ENCODE measurements at places on chromosomes 12 and 14. TPM values are rescaled to one million over a fixed set of nuclear protein-coding genes. Genes with fewer than 3 reads are reported as not detected.

DNA sequence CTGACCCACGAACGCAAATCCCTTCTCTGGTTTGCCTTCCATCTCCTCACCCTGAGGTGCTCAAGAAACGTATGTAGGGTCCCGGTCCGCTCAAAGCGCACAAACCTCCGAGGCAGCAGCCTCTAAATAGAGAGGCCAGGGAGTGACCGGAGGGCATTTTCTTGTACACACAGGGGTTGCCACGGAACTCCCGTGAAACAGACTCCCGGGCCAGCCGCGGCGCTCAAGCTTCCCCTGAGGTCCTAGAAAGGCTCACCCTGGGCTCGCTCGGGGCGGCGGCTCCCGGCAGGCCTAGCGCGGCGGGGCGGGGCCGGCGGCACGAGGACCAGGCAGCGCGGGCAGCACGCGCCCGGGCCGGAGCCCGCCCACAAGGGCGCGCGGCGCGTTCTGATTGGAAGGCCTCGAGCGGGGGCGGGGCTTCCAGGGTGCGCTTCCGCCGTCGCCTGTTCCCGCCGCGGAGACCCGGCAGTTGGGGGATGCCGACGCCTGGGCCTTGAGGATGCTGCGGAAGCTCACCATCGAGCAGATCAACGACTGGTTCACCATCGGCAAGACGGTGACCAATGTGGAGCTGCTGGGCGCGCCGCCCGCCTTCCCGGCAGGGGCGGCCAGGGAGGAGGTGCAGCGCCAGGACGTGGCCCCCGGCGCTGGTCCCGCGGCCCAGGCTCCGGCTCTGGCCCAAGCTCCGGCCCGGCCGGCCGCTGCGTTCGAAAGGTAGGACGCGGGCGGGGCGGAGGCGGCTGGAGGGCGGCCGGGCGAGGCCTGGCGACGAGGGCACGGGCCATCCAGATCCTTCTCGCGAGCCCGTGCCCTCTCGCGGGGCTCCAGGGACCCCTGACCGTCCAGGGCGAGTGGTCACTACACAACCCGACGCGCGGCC lies at the start of gene TDRD9:
TDRD9 (plus strand) TSS at position 446 of the 880 bp plus-strand sequence; CDS start at position 500, 54 bp downstream.
- DNase-seq = no peak
- peaks cover 9% of the 10 kb centered on the region for H3K27me3 ChIP-seq
- H3K4me3 ChIP-seq = no peak within 1 kb of the TSS
- H3K27ac ChIP-seq = no peak within 1 kb of the TSS
- H3K36me3 ChIP-seq = no peaks in the 10 kb centered on the region

- H3K4me3 ChIP-seq = no peak overlapping the region
- H3K36me3 ChIP-seq = no peaks in the 10 kb centered on the region
- H3K4me1 ChIP-seq = no peaks in the 10 kb centered on the region
- H3K27me3 ChIP-seq = peaks cover 2% of the 10 kb centered on the region
- DNase-seq = no peak
- H3K27ac ChIP-seq = no peak overlapping the region
These were observed 85.4 kb downstream of the CRACR2A start for GRCh38 chr12:3667485-3667884.

The PLA2G1B gene
- not detected for polyA plus RNA-seq

DNA sequence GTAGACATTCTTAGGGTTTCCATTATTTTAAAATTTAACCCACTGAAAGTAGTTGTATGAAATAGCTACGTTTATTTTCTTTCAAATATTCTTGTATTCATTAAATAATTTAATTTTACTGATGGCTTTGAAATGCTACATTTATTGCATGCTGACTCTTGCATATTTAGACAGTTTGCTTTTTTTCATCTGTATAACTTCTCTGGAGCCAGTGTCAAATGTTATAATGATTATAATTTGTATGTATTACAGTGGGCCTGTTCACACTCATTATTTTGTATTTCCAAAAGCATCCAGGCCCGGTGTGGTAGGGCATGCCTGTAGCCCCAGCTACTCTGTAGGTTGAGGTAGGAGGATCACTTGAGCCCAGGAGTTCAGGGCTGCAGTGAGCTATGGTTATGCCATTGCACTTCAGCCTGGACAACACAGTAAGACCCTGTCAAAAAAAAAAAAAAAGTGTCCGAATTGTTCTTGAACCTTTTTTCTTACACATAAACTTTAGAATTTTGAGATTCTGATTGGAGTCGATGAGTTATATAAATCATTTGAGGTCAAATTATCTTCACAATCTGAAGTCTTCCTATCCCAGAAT lies 905 bp downstream of the ZNF84 start:
- H3K27me3 ChIP-seq = no peaks in the 10 kb centered on the region
- peak overlapping the region; percentile 97 for H3K27ac ChIP-seq
- peaks cover 2% of the 10 kb centered on the region for H3K4me1 ChIP-seq
- peaks cover 17% of the 10 kb centered on the region for H3K36me3 ChIP-seq
- H3K4me3 ChIP-seq = peak overlapping the region; percentile 80
- DNase-seq = no peak

GRCh38 chr12:106245767-106246166 lies 2.1 kb downstream of the CKAP4 start:
- no peak overlapping the region for H3K27ac ChIP-seq
- no peaks in the 10 kb centered on the region for H3K27me3 ChIP-seq
- peaks cover 15% of the 10 kb centered on the region for H3K36me3 ChIP-seq
- DNase-seq = peak; percentile 46
- no peak overlapping the region for H3K4me3 ChIP-seq

The ANG gene
- 4.7 TPM for polyA plus RNA-seq

The SLC22A17 gene
- polyA plus RNA-seq = 20.5 TPM

DNA sequence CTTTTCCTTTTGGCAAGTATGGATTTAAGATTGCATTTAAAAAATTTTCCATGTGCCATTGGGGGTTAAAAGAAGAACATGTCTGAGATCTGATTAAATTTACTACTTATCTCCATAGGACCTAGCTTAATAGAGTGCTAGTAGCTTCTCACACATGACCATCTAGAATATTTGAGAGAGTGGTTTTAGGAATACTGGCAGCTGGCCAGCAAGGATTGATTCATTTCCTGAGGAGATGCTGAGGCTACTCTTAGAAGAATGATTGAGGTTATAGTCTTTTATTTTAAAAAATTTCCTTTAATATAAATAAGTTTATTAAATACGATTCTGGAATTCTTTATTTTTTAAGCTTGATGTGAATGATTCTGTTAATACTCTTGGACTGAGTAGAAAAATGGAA lies 56.2 kb downstream of the MIPOL1 start:
- H3K27me3 ChIP-seq = no peaks in the 10 kb centered on the region
- no peaks in the 10 kb centered on the region for H3K36me3 ChIP-seq
- no peak overlapping the region for H3K4me3 ChIP-seq
- DNase-seq = peak; percentile 10
- no peaks in the 10 kb centered on the region for H3K4me1 ChIP-seq

The FOXN3 gene
- 66.3 TPM for polyA plus RNA-seq

GRCh38 chr14:67018720-67019119 lies 170.5 kb upstream of the GARIN2 start:
- no peaks in the 10 kb centered on the region for H3K36me3 ChIP-seq
- H3K4me1 ChIP-seq = no peaks in the 10 kb centered on the region
- H3K27me3 ChIP-seq = no peaks in the 10 kb centered on the region
- no peak overlapping the region for H3K27ac ChIP-seq
- no peak for DNase-seq
- H3K4me3 ChIP-seq = no peak overlapping the region

DNA sequence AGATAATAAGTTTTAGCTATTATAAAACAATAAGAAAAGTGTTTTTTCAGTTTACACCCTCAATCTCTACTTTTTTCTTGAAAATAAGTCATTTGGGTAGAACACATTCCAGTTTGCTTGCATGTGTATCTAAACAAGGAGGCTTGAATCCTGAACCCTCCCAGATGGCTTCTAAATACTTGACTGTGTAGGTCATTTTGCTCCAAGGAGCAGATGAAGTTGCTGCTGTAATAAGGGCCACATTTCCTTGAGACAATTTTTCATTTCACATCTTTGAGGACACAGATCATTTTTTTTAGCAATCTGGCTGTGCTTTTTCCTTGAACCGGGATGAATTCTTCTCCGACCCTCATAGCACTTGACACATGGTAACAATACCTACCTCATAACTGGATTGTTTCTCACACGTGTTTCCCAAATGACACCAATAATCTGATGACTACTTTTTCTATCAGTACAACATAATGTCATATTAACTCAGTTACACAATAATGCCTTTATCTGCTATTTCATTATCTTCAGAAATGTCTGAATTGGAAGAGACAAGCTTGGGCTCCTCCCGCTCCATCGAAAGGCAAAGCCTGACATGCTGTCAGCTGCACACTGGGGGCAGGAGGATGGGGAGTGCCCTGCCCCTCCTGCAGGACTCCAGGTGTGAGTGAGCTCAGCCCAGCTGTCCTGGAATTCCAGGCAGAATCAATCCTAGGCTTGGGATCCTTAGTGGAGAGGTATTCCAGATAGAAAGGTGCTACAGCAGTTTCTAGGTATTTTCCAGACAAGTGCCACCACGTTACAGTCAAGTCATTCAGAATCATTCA lies 30.9 kb downstream of the GPHB5 start:
- H3K27me3 ChIP-seq = no peaks in the 10 kb centered on the region
- no peaks in the 10 kb centered on the region for H3K4me1 ChIP-seq
- H3K36me3 ChIP-seq = peaks cover 37% of the 10 kb centered on the region
- no peak overlapping the region for H3K27ac ChIP-seq
- peak; percentile 60 for DNase-seq

GRCh38 chr12:132858718-132859266 lies 28.6 kb downstream of the CHFR start:
- DNase-seq = no peak
- no peaks in the 10 kb centered on the region for H3K4me1 ChIP-seq
- H3K27ac ChIP-seq = no peak overlapping the region
- H3K4me3 ChIP-seq = no peak overlapping the region

GRCh38 chr14:21999402-21999801 lies 325.8 kb upstream of the OR4E1 start:
- H3K36me3 ChIP-seq = no peaks in the 10 kb centered on the region
- no peaks in the 10 kb centered on the region for H3K4me1 ChIP-seq
- no peak overlapping the region for H3K27ac ChIP-seq
- no peak for DNase-seq
- H3K27me3 ChIP-seq = no peaks in the 10 kb centered on the region

- H3K4me1 ChIP-seq = no peaks in the 10 kb centered on the region
- no peaks in the 10 kb centered on the region for H3K27me3 ChIP-seq
- no peak overlapping the region for H3K27ac ChIP-seq
- no peaks in the 10 kb centered on the region for H3K36me3 ChIP-seq
These were observed 278.1 kb downstream of the SLC6A15 start for GRCh38 chr12:84634526-84634925.

The MORN3 gene
- polyA plus RNA-seq = 0.29 TPM

DNA sequence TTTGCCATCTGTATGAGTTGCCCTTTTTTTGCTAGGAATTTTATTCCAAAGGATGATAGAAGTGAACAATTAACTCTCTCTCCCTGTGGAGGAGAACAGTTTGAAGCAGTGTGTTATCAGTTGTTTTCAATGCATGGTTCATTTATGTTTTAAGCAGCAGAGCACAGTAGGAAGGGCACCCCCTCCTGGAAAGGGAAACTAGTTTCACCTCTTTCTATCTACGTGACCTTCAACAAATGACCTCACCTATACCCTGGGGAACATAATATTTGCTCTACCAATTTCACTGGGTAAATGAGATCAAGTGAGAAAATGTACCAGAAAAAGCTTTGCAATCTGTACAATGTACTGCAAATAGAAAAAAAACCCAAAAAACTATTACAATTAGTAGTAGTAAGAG lies 5.4 kb upstream of the DCP1B start:
- no peaks in the 10 kb centered on the region for H3K36me3 ChIP-seq
- peaks cover 6% of the 10 kb centered on the region for H3K4me1 ChIP-seq
- H3K27ac ChIP-seq = no peak overlapping the region
- H3K27me3 ChIP-seq = no peaks in the 10 kb centered on the region
- H3K4me3 ChIP-seq = no peak overlapping the region

The MYRFL gene
- polyA plus RNA-seq = 0.41 TPM

- no peak overlapping the region for H3K4me3 ChIP-seq
- no peaks in the 10 kb centered on the region for H3K4me1 ChIP-seq
- DNase-seq = no peak
- H3K36me3 ChIP-seq = no peaks in the 10 kb centered on the region
These were observed 364 bp upstream of the GPR65 start for GRCh38 chr14:88004506-88005036.

GRCh38 chr14:77119851-77120250 lies 21.7 kb downstream of the ZDHHC22 start:
- no peak overlapping the region for H3K27ac ChIP-seq
- H3K4me3 ChIP-seq = no peak overlapping the region
- peaks cover 7% of the 10 kb centered on the region for H3K4me1 ChIP-seq
- peaks cover 17% of the 10 kb centered on the region for H3K27me3 ChIP-seq
- DNase-seq = no peak
- H3K36me3 ChIP-seq = peaks cover 11% of the 10 kb centered on the region

GRCh38 chr12:66739940-66740651 lies 61.2 kb upstream of the GRIP1 start:
- peak; percentile 18 for DNase-seq
- H3K4me3 ChIP-seq = no peak overlapping the region
- H3K36me3 ChIP-seq = no peaks in the 10 kb centered on the region
- H3K4me1 ChIP-seq = no peaks in the 10 kb centered on the region

DNA sequence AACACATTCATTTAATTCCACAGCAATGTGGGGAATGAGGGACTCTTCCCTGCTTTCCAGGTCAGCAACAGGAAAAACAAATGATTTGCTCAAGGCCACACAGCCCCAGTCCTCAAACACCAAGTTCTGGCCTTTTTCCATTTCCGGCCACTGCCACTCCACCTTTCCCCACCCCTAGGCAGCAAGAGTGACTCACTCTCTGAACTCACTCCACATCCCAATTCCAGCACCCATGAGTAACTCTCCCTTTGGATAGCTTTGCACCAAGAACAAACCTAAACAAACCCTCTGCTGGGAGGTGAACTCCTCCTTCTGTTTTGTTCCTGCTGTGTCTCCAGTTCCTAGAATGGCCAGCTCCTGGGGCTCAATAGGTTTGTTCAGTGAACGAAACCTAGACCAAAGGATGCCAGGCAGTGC lies 30.4 kb upstream of the PLEKHG6 start:
- no peaks in the 10 kb centered on the region for H3K36me3 ChIP-seq
- peaks cover 13% of the 10 kb centered on the region for H3K4me1 ChIP-seq
- peaks cover 28% of the 10 kb centered on the region for H3K27me3 ChIP-seq
- no peak for DNase-seq
- no peak overlapping the region for H3K4me3 ChIP-seq

The CLECL1 gene
- not detected for polyA plus RNA-seq

- H3K4me3 ChIP-seq = no peak overlapping the region
- peak; percentile 77 for DNase-seq
- no peaks in the 10 kb centered on the region for H3K36me3 ChIP-seq
- peak overlapping the region; percentile 62 for H3K27ac ChIP-seq
These were observed 233.5 kb downstream of the EFCAB11 start for GRCh38 chr14:89720741-89721729.

DNA sequence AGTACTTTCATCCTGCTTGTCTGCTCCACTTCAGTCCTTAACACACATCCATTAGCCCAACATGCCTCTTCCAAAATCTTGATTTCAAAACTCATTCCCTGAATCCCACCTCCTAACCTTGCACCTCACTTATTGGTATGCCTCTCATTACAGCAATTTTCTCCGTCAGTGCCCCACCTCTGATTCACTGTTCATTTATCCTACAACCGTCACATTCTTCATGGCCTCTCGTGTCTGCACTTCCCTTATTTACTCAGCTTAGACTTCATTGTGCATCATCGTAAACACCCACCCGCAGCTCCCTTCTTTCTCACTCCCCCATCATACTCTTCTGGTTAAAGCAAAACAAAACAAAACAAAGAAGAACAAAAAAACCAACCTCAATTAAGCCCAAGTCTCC lies 160.6 kb upstream of the HMGA2 start:
- DNase-seq = no peak
- H3K27me3 ChIP-seq = no peaks in the 10 kb centered on the region
- no peaks in the 10 kb centered on the region for H3K36me3 ChIP-seq
- H3K27ac ChIP-seq = no peak overlapping the region
- H3K4me1 ChIP-seq = no peaks in the 10 kb centered on the region
- H3K4me3 ChIP-seq = no peak overlapping the region

- no peaks in the 10 kb centered on the region for H3K4me1 ChIP-seq
- H3K36me3 ChIP-seq = no peaks in the 10 kb centered on the region
- no peaks in the 10 kb centered on the region for H3K27me3 ChIP-seq
- no peak overlapping the region for H3K4me3 ChIP-seq
These were observed 23.5 kb upstream of the PPFIBP1 start for GRCh38 chr12:27500546-27500945.

All from muscle of leg (tissue), 16 donors.